ENCODE measurements at places on chromosomes 12 and 14.

- DNase-seq: no peak
Measured at GRCh38 chr12:53618275-53618674, 7.9 kb downstream of the ATF7 start.

DNA sequence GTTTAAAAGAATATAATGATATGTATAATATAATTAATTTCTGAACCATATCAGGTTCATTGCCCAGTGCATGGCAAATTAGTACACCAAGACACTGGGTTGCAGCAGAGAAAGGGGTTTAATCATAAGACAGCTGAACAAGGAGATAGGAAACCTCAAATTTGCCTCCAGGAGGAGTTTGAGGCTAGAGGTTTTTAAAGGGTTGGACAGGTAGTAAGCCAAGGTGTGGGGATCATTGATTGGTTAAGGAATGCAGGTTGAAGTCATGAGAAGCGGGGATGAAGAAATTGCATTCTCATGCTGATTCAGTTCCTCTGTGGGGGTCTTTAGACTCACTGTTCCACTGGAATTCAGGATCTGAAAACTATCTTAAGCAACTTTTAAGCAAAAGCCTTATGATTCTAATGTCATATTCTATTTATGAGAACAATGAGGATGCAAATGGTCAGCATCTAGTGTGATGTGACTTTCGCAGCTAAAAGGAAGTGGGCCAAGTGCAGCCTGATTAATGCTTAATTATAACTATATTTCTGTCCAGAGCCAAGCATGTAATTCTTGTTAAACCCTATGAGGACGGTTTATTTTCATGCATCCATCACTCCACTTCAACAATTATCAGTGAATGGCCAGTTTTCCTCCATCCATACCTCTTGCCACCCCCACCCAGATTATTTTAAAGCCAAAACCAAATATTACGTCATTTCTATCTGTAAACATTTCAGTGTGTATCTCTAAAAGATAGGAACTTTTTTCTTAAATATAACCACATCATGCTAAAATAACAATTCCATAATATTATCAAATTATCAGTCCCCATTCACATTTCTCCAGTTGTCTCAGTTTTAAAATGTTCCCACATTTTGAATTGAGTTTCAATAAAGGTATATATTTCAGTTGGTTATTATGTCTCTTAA, 14.9 kb downstream of the RNF212B start:
- DNase-seq: no peak

DNA sequence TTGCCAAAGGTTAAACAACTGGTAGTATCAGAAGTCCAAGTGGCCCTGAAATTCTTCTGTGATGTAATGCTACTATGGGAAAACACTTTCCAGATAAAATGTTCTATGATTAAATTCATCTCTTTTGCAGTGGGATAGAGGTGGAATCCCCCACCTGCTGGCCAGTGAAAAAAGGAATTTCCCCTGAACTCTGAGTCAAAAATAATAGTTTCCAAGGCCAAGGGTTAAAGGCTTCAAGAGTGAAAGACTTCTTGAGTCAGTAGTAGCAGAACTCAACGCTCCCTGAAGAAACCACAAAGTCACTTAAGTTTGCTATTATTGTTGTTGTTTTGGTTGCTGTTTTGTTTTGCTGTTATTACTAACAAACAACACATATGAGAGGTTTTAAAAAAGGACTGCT, 330.8 kb downstream of the SOX5 start:
- DNase-seq: no peak

DNA sequence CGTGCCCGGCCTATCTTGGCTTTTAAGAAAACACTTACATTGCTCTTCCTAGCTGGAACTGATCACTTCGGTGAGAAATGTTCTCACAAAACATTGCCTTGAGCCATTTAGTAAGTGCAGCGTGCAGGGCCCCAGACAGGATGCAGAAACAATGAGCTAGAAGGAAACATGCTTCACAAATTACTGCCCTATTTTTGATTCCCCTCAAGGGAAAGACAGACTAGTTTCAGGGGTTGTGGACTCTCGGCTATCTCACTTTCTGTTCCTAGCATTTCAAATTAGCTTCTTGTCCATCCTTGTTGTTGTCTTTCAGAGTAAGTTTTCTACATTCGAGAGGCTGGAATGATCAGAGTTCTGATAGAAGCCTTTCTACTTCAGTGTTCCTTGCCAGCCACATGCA, 21.6 kb downstream of the TGFB3 start:
- DNase-seq: no peak

DNA sequence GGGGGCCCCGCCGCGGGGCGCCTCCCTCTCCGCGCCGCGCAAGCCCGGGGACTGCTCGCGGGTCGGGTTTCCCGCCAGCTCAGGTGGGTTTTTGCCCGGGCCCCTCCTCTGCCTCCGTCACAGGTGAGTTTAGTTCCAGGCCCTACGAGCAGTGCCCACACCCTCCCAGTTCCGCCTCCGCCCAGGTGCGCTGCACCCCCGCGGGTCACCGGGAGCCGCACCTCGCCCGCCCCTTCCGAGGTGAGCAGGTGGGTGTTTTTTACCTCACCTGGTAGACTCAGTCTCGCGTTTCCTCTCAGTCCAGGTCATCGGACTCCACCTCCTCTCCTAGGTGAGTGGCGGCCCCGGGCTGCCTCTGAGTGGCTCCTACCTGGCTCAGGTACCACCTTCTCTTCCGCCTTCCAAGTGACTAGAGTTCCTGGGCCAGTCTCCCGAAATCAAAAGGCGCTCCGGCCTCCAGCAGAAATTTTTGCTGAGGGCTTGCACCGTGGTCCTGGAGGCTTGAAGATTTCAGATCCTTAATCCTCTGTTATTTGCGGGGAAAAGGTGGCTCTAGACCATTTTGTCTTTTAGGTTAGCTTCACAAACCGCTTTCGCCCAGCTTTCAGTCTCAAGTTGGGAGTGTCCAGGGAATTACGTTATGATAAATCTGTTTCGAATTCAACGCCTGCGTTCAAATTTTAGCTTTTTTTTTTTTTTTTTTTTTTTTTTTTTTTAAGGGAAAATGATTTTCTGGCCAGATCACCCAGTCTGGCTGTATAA, at the start of gene TMEM30B:
Gene TMEM30B (minus strand): TSS at position 153 of the 762 bp plus-strand sequence. CDS start 191 bp downstream, outside the sequence.
- DNase-seq: peak; percentile 27

- no peak for DNase-seq
Measured at GRCh38 chr12:110657747-110658146, 31.2 kb downstream of the HVCN1 start.
